ENCODE measurements at places on chromosomes 5 and 9.

DNA sequence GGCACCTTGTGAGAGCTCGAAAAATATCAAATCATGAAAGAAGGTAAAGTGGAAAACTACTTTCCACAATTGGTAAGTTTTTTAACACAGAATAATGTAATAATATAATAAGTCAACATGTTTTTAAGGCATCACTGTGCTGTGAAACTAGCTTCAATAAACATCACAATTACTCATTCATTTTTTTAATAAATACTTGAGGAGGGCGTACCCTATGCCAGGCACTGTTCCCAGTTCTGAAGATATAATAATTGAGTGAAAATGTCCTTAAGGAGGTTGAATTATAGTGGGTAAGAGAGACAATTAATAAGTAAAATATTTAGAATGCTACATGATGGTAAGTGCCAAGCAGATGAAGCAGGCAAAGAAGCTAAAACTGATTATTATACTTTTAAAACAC is 381.4 kb downstream of the ELAVL2 start:
- no peak for DNase-seq

- DNase-seq = no peak
These were observed 41.0 kb downstream of the DIMT1 start for GRCh38 chr5:62362701-62363100.

DNA sequence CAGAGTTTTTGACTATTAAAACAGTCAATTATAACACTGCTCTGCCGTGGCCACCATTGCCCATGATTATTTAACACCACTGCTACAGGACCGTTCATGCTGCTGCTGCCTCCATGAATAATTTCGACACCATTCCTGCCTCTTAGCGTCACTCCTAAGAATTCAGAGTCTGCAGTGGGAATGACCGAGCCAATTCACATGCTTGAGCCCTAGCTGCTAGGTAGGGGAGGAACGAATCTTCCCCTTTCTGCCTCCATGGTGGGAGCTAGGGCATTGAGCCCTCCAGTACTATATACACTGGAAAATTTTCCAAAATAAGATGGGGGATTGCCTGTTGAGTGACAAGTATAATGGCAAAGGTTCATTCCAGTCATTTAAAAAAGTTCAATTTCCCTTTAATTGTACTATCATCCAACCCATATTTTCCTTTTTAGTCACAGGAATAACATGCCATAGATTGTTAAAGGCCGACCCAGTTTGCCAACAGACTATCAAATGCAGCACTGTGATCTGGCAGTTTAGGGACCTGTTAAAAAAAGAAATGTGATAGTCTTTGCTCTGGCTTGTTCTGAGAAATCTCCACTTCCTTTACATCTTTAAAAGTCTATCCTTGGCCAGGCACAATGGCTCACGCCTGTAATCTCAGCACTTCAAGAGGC is 13.5 kb upstream of the B4GALT1 start:
- DNase-seq = no peak

GRCh38 chr9:98457726-98458370 is 202.4 kb upstream of the TBC1D2 start:
- no peak for DNase-seq

DNA sequence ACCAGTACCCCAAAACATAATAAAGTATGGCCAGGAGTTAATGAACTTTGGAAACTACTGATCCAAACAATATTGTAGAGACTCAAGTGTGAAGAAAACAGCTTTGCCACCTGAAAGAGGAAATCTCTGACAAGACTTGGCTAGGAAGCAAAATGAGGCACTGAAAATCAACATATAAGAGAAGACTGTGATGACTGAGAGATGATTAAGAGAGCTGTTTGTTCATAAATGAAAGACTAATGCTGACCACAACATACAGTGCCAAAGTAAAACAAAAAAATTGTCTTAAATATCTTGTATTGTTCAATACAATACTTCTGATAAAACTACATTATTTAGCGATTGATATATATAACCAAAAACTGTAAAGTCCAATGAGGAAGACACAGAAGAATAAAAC is 7.2 kb downstream of the RC3H2 start:
- DNase-seq = no peak

DNA sequence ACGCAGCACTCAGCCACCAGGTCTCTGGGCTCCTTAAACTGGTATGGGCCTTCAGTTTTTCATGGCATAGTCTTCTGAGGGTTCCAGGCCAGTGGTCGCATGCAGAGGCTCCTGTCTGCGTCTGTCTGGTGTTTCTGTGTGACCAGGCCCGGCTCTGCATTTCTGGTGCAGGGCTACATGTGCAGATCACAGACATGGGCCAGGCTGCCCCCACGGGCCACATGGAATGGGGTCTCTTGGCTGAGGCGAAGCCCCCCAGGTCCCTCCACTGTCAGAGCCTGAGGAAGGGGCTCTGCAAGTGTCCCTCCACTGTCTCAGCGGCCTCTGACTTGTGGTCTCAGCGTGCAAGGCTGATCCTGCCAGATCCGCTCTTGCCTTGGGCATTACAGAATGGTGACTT is 15.6 kb upstream of the CARD19 start:
- DNase-seq = no peak

DNA sequence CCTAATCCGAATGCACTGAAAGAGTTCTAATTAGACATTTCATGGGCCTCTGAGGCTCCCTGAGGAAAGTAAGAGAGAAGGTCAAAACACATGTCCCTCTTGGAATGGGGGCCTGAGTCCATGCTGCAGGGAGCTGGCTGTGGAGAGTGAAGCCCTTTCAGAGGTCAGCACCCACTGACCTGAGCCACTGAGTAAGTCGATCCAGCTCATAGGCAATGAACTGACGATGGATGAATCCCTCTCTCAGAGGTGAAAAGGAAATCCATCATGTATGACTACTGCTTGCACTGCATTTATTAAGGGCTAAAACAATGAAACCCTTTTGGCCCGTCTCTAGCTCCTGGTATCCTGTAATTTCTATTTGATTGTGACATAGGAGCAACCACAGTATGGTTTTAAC is 288.9 kb upstream of the VLDLR start:
- no peak for DNase-seq

- no peak for DNase-seq
These were observed 4.8 kb downstream of the IRF1 start for GRCh38 chr5:132485641-132486317.

- DNase-seq = no peak
These were observed 64.4 kb upstream of the CACNA1B start for GRCh38 chr9:137813167-137813566.

GRCh38 chr9:15965246-15965745 is 412.5 kb downstream of the CCDC171 start:
- DNase-seq = no peak

- DNase-seq = no peak
These were observed 402.5 kb downstream of the NFIB start for GRCh38 chr9:13911473-13911872.

DNA sequence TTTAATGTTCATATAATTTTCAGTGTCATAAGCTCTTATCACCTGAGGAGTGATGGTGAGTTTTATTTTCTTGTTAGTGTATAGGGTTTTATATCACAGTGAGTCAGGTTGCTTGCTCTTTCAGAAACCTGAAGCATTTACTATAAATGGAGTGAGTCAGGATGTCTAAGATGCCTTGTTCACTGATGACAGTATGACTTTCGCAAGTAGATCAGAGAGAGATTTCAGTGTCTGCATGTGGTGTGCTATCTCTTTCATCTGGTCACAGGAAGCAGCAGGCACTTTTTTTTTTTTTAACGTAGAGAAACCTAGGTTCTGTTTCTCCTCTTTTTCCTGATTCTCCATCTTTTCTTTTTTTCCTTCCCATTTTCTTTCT is 237.1 kb downstream of the DMRTA1 start:
- DNase-seq = no peak

DNA sequence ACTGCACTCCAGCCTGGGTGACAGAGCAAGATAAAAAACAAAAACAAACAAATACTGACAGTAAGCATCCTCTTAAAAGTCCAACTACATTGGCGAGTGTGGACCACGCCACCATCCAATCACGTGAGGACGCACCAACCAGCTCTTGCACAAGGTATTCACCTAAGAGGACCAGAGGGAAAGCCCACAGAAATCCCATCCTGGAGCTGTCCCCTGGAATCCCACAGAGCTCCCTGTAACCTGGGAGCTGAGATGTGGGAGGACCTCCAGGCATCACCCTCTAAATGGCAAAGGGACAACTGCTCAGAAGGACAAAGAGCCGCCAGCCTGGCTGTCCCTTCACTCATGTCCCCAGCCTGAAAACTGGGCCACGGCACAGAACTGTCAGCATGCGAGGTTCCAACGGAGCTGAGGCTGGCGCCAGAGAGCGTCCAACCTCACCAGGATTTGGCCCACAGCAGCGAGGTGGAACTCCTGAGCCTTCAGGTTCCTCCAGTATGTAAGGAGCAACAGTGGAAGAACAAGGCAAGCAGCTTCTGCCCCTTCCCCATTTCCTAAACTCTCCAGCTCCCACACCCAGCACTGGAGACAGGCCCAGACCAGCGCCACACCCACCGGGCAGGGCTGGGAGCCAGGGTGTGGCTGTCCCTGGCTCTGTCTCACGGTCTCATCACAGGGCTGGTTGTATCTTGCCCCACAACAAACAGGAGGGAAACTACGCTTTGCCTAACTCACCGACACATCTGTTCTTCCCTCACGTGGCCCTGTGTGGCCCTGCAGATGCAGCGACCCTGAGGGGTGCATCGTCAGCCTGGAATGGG is 15.2 kb downstream of the IPPK start:
- no peak for DNase-seq

DNA sequence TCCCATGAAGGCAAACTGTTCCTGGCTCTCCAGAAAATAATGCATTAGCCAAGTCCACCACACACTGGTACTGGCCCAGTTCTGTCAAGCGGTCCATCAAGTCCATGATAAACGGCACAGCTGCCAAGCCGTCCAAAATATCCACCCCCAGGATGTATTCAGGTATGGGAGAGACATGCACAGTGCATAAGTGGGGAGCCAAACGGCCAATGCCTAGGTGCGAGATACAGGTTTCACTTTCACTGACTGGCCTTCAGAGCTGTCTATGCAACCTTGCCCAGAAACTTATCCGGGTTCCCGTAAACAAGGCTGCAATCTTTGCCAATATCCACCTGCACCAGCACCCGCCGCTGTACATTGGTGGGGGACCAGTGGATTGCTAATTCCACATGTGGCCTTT is 795.8 kb downstream of the EFNA5 start:
- no peak for DNase-seq

DNA sequence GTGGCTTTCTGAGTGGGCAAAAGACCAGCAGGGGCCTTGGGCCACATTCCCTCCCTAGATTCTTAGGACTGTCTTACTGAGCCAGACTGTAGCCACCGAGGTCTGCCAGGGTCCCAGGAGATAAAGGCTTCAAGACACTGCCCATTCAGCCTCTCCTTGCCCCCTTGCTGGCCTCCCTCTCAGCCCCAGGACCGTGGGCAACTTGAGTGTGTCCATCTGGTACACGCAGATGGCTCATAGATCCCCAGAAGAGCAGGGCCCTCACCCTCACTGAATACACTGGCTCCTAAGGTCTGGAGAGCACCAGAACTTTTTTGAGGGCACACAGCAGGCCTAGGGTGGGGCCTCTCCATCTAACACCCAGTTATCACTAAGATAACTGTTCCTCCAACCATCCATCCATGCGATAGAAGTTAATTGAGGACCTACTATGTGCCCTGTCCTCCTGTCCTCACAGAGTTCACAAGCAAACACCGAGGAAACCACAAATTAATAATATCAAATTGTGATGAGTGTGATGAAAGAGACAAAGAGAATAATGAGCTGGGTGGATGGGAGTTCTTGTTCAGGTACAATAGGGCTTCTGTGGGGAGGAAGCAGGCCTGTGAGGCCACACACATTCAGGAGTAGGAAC is 4.9 kb upstream of the PDGFRB start:
- no peak for DNase-seq

DNA sequence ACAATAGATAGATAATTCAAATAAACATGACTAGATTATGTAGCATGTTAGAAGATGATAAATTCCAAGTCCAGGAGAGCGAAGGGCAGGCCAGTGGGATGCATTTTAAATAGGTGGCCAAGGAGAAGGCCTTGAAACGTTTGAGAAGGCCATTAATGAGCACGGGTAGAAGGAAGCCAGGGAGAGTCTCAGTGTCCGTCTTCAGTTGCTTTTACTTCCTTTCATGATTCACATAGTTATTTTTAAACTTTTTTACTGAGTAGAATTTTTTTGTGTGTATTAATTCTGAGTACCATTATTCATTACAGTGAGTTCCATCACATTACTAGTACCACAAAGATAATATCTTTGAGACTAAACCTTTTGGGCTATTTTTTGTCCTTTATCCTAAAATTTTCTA is 259.2 kb downstream of the ARRDC3 start:
- DNase-seq = no peak

Measured in fibroblast of the conjunctiva (primary cell).